ENCODE measurements at places on chromosomes 2 and 18.

- DNase-seq = no peak
These were observed 1038.0 kb upstream of the PIK3C3 start for GRCh38 chr18:40917056-40917455.

DNA sequence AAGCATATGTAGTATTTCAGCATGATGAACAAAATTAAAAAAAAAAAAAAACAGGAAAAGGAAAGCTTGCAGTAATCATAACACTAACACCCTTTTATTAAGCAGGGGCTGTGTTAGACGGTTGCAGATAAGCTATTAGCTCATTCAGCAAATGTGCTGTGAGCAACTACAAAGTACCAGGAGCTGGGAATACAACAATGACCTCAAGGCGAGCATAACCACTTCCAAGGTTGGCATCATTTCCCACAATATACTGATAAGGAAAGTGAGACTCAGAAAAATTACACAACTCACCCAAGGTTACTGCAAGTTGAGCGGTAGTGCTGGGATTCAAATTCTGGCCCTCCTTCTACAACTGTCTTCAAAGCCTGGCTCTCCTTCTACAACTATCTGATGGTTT lies 38.2 kb upstream of the ACTR3 start:
- no peak for DNase-seq

GRCh38 chr2:31402388-31402787 lies 12.2 kb downstream of the XDH start:
- DNase-seq = no peak

DNA sequence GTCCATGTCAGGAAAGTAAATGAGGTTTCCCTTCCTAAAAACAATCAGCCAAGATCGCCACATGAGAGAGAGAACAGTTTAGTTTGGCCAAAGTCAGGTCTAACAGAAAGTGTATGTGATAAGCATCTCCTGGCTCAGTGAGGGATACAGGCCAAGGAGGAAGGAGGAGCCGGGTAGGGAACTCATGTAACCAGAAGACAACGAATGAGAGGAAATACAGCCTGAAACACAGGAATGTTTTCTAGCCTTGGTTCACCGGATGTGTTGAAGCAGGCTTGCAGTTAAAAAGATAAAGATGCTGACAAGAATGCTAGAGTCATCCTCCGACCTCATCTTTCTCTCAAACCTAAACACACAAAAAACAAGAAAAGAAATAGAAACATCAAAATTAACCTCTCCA lies 283.9 kb upstream of the SIX2 start:
- DNase-seq = no peak

DNA sequence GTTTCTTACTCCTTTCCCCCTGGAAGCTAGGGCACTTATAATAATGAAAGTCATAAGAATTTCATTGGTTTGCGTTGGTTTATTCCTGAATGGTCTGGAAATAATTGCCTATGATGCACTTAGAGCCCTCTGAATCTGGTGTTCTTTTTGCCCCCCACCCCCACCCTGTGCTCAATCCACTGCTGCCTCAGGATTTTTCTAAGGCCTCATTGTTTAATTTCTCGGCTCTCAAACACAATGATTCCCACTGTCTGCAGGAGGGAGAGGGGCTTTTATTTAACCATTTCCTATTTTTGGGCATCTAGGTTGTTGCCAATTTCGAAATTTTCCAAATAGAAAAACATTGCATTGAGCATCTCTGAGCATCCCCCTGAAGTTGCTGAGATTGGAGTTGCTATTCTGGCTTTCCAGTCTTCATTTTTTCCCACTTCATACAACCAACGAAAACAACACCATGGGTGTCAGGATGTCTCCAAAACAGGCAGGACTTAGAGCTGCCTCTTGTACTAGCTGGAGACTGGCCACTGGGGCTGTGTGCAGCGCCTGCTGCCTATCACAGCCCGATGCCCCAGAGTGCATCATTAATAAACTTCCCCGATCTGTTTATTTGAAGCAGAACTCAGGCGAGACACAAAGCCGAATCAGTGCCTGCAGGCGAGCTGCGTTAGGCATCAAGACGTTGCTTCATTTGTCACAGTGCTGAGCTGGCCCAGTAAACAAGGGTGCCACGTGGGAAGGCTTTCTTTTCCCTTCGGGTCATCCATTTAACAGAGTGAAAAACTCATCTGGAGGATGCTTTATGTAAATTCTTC lies 1.8 kb upstream of the PCARE start:
- DNase-seq = peak; percentile 91

Data from midbrain (tissue), 1 donor.